ENCODE measurements at places on chromosomes 1 and 21. TPM values are rescaled to one million over a fixed set of nuclear protein-coding genes. Genes with fewer than 3 reads are reported as not detected.

- DNase-seq: no peak
Measured at GRCh38 chr1:155104605-155105534, 22.8 kb upstream of the EFNA1 start.

AMY1B gene
- polyA plus RNA-seq: not detected

- DNase-seq: no peak
Measured at GRCh38 chr1:41673378-41673777, 188.9 kb upstream of the EDN2 start.

- DNase-seq: no peak
Measured at GRCh38 chr1:223703668-223704013, 8.7 kb upstream of the CAPN2 start.

ACTL8 gene
- not detected for polyA plus RNA-seq

CACHD1 gene
- 23.8 TPM for polyA plus RNA-seq

MEX3A gene
- 9.3 TPM for polyA plus RNA-seq

C1orf226 gene
- polyA plus RNA-seq: 2.8 TPM

GRCh38 chr1:107572674-107573211 lies 392.2 kb downstream of the VAV3 start:
- DNase-seq: peak; percentile 29

DNA sequence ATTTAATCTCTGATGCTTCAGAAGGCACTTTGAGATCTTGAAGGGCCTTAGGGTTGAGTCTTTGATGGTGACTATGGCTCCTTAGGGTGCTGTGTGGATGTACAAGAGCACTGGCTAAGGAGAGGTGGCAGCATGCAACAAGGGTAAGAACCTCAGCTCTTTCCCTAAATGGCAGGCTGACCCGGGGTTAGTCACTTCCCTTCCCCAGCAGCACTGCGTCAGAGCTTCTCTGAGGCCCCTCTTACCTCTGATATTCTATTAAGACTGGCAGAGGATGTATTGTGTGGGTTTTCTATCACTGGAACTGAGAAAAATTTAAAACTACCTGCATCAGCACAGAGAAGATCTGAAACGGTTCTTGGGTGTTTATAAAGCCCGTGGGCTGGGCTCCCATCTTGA lies 11.8 kb downstream of the C1orf116 start:
- no peak for DNase-seq

GRCh38 chr1:87644033-87644578 lies 315.4 kb downstream of the LMO4 start:
- peak; percentile 27 for DNase-seq

GRCh38 chr1:70220517-70221237 lies 503 bp upstream of the SRSF11 start:
- DNase-seq: no peak

MR1 gene
- 8.8 TPM for polyA plus RNA-seq

GRCh38 chr21:30434033-30434631 lies 4.1 kb downstream of the KRTAP13-4 start:
- peak; percentile 48 for DNase-seq

DNAJB4 gene
- polyA plus RNA-seq: 22.7 TPM

CFHR4 gene
- polyA plus RNA-seq: 1.2 TPM

GRCh38 chr21:43203591-43203990 lies 34.8 kb downstream of the CRYAA start:
- DNase-seq: no peak

WNT2B gene
- polyA plus RNA-seq: 3.7 TPM

DNA sequence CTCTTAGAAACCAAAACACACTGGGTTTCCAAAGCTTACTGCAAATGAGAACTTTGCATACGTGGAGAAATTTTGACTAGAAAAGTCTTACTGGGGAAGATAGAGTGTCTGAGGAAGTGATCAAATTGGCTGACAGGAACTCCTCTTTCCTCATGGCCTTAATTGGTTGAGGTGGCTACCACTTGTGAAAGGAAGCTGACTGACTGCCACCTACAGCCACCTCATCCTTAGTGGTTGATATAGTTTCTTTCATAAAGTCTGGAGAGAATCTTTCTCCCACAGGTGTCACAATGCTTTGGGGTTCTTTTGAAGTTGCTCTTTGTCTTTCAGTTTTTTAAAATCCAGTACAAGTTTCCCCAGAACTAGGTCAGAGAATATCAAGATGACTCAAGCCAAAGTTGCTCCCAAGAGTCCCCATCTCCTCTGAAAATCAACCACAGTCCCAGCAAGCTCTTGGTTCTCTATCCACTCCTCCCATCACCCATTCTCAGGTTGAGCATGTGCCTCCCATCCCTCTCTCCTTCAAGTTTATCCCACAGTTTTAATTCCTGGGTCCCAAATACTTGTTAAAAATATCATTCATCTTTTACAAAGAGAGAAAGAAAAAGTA lies 43.3 kb downstream of the GPR88 start:
- DNase-seq: no peak

XCL2 gene
- not detected for polyA plus RNA-seq

RIMKLA gene
- polyA plus RNA-seq: 0.66 TPM

- no peak for DNase-seq
Measured at GRCh38 chr1:10122926-10123325, 87.4 kb upstream of the KIF1B start.

DNA sequence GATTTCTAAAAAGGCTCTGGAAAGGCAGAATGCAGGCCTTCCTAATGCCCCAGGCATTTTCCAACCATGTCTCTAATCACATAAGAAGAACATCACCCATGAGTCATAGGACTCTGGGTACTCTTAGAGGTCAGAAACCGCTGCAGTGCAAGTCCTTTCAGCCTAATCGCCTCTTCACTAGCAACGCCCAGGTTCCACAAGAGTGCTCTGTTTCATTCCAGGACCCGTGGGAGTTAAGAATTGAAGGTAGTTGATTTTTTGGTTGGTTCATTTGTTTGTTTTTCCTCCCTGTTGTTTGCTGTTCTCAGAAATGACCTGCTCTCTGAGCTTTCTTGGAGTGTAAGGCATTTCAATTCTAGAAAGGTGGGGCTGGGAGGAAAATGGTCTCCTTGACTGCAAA lies 123.2 kb downstream of the NR5A2 start:
- DNase-seq: peak; percentile 74

- no peak for DNase-seq
Measured at GRCh38 chr1:243723050-243723449, 127.0 kb downstream of the AKT3 start.

- no peak for DNase-seq
Measured at GRCh38 chr21:39000496-39000895, 182.8 kb downstream of the PSMG1 start.

GRCh38 chr1:183080406-183080805 lies 57.2 kb downstream of the LAMC1 start:
- DNase-seq: no peak

- DNase-seq: no peak
Measured at GRCh38 chr1:47460456-47460855, 22.6 kb downstream of the FOXD2 start.

GNG4 gene
- 11.8 TPM for polyA plus RNA-seq

All from hepatocyte (in vitro differentiated cells).